ENCODE measurements at places on chromosomes 12 and 14.

DNA sequence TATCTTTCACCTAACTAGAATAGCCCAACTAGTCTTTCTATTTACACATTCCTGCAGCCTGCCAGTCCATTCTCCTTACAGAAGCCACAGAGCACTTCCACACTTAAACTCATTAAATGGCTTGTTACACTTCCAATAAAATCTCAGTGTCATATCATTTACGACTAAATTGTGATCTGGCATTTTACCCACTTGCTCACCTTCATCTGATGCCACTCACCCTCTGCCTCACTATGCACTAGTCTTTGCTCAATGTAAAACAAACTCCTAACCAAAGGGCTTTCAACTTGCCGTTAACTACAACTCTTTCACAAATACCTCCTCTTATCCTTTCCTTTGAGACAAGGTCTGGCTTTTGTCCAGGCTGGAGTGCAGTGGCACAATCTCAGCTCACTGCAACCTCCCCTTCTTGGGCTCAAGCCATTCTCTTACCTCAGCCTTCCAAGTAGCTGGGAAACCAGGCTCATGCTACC is 24.1 kb downstream of the YAF2 start:
- DNase-seq, result no peak

DNA sequence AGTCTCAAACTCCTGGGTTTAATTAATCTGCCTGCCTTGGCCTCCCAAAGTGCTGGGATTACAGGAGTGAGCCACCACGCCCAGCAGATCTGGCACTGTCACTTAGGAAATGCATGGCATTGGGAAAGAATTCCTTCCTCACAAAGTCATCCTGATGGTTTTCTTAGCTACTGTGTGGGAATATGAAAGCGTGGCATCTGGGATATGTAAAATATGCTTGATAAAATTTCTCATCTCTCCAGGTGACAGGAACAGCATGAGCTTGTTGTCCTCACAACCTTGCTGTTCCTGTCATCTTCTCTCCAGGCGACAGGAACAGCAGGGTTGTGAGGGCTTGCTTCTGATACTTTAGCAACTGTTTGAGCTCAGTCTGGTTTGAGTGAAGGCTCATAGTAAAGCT is 16.1 kb upstream of the AICDA start:
- no peak for DNase-seq

DNA sequence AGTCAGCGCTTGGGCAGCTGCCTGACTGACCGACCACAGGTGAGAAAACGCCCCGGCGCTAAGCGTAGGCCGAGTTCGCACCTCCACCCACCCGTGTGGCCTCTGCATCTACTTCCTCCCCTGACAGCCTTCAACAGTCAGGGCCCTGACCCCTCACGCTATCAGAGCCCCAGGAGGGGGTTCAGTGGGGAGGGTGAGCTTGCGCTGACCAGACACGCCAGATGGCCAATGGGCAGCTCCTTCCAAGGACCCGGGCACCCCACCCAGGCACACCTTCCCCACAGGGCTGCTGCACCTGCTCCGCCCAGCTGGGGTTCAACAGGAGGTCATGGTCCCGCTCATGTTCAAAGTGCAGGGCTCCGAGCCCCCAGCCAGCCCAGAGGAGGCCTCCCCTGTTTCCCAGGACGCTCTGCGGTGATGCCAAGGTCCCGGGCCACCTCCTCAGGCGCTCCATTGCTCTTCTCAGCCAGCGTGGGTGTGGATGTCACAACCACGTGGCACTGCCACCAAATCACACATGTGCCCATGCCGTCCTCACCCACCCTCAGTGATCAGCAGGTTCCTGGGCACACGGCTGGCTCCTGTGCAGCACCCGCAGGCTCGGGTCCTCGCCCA is 48.7 kb upstream of the BCL11B start:
- no peak for DNase-seq

DNA sequence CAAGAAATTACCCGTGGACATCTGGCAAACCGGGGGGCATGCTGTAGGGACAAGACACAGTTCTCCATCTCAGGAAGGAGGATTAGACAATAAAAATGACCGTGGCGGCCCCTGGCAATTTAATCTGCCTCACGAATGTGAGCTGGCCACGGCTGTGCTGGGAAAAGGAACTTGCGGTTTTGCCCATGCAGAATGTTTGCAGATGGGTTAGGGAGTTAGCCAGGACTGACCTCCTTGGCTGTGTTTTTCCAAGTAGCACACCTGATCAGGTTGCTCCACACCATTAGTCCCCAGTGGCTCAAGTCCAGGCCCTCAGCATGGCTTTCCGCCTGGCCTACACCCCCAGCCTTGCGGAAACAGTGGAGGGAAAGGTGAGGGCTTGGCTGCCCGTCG is 20.8 kb downstream of the TPCN1 start:
- no peak for DNase-seq

- no peak for DNase-seq
Measured at GRCh38 chr14:58107947-58108552, 44.0 kb downstream of the ARMH4 start.

GRCh38 chr12:95909871-95910270 is 32.5 kb downstream of the CCDC38 start:
- DNase-seq, result no peak

DNA sequence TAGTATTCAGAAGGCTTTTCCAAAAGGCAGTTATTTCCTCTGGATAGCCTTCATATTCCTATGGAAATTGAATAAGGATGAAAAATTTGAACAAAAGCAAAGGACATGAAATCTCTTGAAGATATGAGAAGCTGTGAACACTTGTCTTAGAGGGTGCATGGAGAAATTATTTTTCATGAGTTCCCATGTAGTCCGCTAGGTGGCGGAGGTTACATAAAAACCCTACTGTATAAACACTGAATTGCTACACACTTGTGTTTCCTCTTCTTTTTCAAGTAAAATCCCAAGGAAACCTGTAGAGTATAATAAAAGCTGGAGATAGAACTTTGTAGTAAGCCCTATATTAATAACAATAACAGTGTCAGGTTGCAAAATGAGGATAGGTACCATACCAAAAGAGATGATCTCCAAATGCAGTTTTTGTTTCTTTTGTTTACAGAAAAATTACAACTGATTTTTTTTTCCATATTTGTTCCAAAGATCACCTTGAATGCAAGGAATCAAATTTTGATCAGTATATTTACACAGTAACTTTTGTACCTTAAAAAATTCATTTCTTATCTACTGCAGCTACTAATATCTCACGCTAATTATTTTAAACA is 37.8 kb upstream of the OR4E1 start:
- DNase-seq, result no peak

GRCh38 chr12:123131879-123132402 is 18.9 kb downstream of the PITPNM2 start:
- DNase-seq, result no peak

DNA sequence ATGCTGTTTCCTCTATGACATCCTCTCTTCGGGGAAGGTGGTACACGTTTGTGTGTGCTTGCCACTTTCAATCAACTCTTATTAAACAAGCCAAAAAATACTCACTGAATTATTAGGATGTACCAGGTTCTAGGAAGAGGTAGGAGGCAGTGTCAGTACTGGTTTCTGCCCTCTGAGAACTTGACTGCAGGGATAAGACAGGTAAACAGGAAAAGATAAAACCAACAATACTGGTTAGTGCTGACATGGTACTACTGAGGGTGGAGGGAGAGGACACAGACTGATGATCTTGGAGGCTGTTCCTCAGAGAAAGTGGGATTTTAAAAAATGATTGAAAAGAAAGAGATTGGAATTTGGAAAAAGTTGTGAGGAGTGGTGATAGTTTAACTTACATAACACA is 295.2 kb upstream of the PWP1 start:
- no peak for DNase-seq

DNA sequence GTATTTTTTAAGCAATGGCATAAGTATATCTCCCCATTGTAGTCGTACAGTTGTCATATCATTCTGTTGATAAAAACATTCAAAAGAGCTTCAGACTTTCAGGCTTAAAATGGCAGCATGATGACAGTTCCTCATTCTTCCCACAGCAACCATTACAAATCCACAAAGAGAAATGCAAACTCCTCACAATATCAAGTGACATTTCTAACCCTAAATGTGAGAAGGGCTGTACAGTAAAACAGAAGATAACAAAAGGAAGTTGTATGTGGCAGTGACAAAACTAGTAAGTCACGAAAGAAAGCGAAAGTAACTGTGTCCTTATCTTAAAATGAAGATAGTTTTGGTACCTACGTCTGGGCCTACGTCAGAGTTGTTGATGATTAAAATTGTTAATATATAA is 46.7 kb downstream of the GXYLT1 start:
- no peak for DNase-seq
